ENCODE measurements at places on chromosomes 3 and 15.

DNA sequence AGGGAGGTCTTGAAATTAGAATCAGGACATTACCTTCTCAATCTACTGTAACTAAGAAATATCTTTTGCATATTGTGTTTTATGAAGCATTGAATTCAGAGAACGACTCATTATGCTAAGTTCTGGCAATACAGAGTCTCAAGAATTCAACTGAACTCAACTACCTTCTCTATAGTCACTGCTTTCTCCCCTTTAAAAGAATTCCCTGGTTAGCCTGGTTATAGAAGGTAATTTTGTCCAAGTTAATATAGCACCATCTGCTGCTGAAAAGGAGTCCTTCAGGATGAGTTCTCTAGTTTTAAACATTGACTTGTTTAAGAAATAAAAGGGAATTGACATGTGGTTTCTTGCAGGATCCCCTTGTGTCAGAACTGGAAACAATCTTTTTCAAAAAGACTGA is 60.2 kb downstream of the IL16 start:
- no peak for DNase-seq

GRCh38 chr15:34933432-34933975 is 36.0 kb downstream of the AQR start:
- DNase-seq: no peak

DNA sequence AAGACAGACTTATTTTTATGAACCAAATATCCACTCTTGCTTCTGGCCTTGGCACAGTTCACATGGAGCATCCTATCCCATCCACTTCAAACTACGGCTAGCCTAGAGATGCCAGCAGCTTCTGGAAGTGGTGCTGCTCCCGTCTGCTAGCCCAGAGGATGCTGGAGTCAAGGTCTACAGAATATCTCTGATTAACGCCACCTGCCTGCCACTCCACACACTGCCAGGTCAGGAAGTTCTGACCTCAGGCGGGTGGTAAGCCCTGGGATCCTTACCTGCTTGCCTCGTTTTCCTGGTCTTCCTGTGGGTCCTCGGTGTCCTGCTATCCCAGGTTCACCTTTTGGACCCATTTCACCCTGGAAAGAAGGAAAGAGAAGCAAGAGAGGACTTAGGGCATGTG is 42.9 kb downstream of the EAF1 start:
- DNase-seq: no peak

DNA sequence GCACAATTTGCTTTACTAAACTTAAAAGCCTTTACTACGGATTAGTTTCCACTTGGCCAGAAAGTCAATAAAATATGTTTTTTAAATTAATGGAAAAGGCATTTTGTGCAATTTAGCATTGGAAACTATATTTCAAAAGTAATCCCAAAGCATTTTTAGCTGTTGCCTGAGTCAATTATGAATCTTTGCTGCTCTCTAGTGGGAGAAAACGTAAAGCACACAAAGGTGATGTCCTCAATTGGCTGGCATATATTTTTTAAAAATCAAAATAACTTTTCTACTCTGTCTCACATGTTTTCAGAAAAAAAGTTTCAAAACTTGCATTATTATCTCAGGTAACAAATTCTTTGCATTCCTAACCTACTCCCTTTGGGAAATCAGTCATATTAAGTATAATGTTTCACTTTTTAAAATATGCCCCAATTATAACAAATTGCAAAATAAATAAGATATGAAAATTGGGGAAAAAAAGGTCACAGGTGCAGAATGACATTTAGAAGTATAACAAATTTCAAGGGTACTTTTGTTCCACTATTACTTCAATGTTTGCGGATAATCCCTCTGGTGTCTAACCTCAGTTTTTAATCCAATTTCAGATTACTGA is 47.2 kb upstream of the TEX55 start:
- DNase-seq: peak; percentile 49

GRCh38 chr15:34514251-34514670 is 69.2 kb downstream of the GOLGA8B start:
- no peak for DNase-seq

- no peak for DNase-seq
Observed at GRCh38 chr3:152234657-152235375, 33.9 kb upstream of the MBNL1 start.

- DNase-seq: no peak
Observed at GRCh38 chr15:100890850-100891249, 11.2 kb downstream of the ALDH1A3 start.

DNA sequence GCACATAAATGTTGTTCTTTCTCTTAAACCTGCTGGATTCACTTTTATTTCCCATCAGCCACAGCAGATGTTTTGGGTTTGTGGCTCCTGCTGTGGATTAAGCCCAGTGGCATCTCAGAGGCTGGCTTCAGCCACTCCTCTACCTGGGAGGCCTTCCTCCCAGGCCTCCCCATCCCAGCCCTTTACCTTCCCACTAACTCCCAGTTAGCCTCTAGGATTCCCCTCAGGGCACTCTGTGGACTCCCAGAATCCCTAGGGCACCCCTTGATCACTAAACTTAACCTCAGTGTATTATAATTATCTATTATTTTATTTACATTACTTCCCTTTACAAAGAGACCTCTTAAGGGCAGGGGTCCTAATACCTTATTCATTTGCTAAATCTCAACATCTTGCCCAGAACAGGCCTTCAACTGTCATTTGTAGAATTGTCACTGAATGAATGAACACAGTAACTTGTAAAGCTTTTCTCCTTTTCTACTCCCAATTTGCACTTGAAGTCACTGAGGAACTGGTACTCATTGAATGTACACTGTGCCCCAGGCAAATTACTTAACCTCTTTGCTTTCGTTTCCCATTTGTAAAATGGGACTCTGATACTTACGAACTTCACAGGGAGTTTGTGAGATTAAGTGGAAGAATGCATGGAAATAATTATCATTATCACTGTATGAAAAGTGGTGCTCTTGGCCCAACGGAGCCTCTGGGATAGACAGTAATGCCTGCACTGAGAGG is 8.3 kb downstream of the CCDC13 start:
- DNase-seq: no peak

DNA sequence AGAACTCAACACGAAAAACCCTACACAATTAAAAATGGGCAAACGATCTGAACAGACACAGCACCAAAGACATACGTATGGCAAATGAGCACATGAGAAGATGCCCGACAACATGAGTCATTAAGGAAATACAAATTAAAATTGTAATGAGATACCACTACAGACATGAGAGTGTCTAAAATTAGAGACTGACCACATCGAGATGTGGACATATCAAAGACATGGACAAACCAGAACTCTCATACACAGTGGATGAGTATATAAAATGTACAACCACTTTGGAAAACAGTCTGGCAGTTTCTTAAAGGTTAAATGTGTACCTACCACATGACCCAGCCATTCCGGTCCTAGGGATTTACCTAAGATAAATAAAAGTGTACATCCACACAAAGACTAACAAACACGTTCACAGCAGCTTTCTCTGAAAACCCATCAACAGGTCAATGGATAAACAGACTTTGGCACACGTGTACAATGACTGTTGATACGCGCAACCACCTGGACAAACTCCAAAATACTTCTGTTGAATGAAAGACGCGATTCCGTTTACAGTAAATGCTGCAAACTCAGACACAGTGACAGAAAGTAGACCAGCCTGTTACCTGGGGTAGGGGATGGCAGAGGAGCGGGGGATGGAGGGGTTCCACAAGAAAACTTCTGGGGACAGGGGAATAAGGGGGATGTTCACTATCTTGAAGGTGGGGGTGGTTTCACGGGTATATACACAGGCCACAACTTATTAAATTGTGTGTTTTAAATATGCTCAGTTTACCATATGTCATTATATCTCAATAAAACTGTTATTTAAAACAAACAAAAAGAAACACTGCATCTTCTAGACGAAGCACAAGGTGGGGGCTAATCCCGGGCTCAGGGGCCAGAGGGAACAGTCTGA is 2.1 kb downstream of the TNK2 start:
- peak; percentile 74 for DNase-seq

GRCh38 chr15:52093539-52094510 is 18.8 kb downstream of the BCL2L10 start:
- no peak for DNase-seq

GRCh38 chr3:165347526-165347925 is 151.3 kb upstream of the SLITRK3 start:
- no peak for DNase-seq

- DNase-seq: no peak
Observed at GRCh38 chr3:15326673-15327072, 5.7 kb downstream of the SH3BP5 start.

DNA sequence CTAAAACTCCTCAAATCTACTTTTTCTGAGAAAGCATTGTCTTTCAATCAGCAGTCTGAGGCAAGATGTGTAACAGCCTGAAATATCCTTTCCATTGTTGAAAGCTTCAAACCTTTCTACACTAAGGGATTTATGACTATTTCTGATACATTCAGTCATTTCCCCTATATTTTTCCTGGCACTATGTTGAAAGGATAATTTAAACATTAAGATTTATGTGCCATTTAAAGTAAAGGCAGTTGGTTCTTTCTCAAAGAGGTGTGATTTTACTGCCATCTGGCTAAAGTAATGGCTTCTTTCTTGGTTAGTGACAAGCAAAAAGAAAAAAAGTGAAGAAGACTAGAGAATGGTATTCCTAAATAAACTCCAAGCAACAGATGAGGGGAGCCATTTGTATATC is 249.6 kb upstream of the COL8A1 start:
- no peak for DNase-seq

GRCh38 chr3:112293368-112294321 is at the start of gene SLC9C1:
TSS of gene SLC9C1 (minus strand) at chr3:112294216. CDS start at chr3:112286791, 7,425 bp downstream.
- DNase-seq: peak; percentile 27

GRCh38 chr3:107236655-107237337 is 140.4 kb upstream of the CCDC54 start:
- DNase-seq: no peak

DNA sequence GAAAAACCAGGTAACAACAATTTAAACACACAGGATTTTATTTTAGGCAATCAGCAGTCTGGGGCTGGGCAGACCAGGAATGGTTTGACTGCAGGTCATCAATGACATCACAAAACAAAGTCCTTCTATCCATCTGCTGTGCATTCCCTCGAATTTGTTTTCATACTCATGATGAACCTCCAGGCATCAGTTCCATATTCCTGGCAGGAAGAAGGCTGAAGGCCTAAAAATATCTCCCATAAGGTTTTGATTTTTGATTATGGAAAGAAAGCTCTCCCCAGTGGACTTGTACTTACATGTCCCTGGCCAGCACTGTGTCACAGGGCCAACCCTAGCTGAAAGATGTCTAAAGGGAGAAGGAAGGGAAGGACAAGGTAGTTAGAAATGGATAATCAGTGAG is 107.4 kb downstream of the PEAK1 start:
- DNase-seq: no peak

DNA sequence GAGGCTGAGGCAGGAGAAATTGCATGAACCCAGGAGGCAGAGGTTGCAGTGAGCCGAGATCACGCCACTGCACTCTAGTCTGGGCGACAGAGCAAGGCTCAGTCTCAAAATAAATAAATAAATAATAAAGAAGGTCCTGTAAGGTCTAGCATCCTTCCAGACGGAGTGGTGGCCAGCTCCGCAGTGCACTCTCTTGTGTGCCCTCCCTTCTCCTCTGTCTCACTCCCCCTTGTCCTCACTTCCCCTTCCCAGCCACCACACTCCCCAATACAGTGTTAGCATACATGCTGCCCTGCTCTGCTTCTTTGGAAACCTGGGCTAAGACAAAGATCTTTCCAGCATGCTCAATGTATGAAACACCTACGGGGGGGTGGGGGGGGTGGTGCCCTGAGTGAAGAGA is 3.4 kb upstream of the CLN6 start:
- DNase-seq: no peak

GRCh38 chr3:127036209-127037020 is 53.5 kb downstream of the PLXNA1 start:
- no peak for DNase-seq

- no peak for DNase-seq
Observed at GRCh38 chr15:53808058-53808706, 48.7 kb upstream of the WDR72 start.

DNA sequence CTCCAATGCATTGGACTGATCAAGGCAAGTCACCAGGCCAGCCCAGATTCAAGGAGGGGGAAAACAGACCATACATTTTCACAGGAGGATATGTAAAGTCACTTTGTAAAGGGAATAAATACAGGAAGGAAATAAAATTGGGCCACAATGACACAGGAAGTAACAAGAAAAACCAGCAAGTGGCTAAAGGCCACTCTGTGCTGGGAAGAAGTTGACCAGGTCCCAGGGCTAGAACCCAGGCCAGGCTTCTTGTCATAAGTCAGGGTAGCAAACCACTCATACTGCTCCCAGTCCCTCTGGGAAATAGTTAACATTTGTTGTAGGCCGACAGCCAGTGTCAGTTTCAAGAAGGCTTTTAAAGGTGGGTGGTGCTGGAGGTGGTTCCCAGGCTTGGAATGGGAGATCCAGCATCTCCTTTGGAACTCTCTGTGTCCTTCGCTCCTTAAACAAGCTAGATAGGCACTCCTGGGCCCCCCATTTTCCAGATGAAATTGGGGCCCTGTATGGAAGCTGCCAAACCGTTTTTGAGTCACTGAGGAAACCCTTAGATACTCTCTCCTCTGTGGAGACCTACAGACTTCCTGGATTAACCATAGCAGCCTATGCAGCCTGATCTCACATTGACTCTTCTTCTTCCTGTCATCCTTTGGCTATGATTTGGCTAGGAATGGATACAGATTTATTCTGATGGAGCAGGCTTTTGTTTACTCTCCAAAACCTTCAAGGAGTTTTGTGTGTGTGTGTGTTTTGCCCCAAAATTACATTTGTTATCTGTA is 14.7 kb upstream of the EDC3 start:
- no peak for DNase-seq

GRCh38 chr3:125594581-125595011 is 701 bp downstream of the OSBPL11 start:
- no peak for DNase-seq

DNA sequence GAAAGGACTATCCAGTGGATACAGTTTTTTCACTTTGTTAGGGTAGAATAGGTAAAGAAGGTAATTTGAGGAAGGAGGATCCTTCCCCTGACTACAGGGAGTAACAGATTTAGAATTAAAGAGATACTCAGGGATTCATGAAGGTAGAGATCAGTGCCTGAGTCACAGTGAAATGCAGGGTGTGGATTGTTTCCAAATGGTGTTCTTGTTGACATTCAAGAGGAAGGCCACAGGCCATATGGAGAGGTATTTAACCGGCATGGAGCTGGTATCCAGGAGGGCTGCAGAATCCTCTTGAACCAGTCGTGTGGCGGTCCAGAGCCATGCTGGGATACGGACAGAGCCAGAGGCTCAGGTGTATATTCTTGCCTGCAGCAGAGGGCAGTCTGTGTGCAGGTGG is 28.2 kb downstream of the GYG1 start:
- no peak for DNase-seq

DNA sequence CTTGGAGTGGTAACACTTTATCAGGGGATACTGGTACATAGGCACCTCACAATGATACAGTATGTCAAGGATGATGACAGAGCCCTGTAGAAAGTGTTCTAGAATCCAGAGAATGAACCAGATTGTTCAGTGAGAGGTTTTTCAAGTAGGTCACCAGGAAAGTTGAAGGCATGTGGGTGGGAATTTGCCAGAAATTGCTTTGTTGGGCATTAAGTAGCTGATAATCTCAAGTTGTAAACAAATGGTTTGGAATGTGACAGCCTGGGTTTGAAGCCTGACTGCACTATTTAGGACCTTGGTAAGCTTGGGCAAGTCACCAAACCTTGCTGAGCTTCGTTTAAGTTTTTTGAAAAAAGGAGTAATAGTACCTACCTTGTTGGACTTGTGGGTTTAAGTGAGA is 12.5 kb downstream of the SLC35G2 start:
- DNase-seq: no peak

Measured in NCI-H1105 (cell line).